ENCODE measurements at places on chromosomes 3 and 15.

- no peak for DNase-seq
These were observed 2.4 kb upstream of the KLF13 start for GRCh38 chr15:31324186-31324585.

DNA sequence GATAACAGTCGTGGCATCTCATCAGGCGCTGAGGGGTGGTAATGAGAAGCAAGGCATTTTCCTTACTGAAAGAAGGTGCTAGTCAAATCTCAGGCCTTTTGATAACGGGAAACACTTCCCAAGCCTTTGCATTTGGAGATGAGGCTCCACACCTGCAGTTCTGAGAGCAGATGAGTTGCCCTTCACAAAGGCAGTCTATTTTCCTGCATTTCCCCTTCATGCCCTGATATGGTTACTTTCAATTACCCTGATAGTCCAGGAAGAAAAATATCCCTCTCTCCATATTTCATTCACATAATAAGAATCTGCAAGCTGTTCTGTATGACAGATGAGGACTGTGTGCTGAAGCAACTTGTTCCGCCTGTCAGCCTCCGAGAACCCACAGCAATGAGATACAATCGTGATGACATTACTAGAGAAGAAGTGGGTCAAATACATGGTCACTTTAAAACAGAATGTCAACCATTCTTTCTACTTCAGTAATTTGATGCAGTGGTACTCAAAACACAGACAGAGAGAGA is 25.0 kb downstream of the FHIT start:
- DNase-seq, result no peak

DNA sequence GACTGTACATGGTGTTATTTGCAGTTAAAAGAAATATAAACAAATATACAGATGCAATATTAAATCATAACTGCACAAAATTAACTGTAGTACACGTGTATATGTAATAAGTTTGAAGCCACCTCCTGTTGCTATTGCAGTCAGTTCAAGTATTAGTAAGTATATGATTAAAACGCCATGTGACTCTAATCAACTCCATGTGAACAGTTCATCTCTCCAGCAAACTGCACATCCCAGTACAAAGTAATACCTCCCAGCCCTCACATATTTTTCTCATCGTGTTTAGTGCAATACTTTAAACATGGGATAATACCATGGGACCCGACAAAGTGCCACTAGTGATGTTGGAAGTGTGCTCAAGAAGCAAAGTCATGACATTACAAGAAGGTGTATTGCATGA is 34.6 kb downstream of the PDCD10 start:
- DNase-seq, result no peak

GRCh38 chr15:25799906-25800700 is 63.0 kb downstream of the ATP10A start:
- DNase-seq, result no peak

- no peak for DNase-seq
These were observed 148.9 kb downstream of the GREM1 start for GRCh38 chr15:32866454-32867312.

DNA sequence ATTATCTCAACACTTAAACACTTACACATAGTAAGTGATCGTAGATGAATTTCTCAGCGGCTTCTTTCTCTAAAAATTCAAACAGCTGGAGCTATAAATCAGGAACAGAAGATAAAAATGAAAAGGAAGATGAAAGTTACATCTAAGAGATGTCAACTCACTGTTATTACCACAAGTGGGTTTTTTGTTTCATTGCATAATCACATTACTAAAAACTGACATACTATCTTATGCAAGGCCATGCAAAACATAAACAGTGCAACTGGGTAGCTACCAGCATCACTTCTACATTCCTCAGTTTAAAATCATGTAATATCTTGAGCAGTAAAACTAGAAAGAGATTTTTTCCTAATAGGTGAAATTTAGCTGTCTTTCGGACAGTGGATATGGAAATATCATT is 14.9 kb downstream of the MINDY4B start:
- DNase-seq, result no peak

- no peak for DNase-seq
These were observed 40.2 kb upstream of the SEC61A1 start for GRCh38 chr3:128012050-128012449.

- DNase-seq, result no peak
These were observed 239.4 kb downstream of the OXSM start for GRCh38 chr3:26029321-26029720.

DNA sequence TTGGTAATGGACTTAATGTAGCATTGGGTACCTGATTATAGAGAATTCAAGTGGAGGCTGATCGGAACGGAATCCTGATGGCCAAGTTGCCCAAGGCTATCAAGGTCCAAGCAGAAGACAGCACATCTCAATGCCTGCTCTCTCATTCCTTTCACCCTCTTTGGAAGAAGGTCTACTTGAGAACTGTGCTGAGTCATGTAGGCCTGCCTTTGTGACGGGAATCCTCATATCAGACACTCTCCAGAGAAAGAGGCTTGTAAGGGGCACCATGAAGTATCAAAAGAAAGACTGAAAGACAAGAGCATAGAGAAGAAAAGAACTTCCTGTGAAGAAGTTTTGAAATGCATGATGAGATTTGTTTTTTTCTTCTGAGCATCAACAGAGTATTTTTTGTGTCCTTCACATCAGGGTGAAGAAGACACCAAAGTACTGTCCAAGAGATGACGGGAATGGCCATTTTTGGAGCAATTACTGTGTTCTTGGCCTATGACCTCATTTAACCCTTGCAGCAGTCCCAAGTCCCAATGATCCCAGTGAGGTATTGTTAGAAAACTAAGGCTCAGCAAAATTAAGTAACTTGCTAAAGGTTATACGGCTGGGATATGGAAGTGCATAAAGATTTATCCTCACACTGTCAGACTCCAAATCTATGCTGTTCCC is 13.2 kb upstream of the LARP6 start:
- no peak for DNase-seq

GRCh38 chr3:195853996-195854395 is 42.3 kb upstream of the MUC4 start:
- no peak for DNase-seq

GRCh38 chr15:57165992-57166391 is 210.3 kb upstream of the CGNL1 start:
- no peak for DNase-seq

DNA sequence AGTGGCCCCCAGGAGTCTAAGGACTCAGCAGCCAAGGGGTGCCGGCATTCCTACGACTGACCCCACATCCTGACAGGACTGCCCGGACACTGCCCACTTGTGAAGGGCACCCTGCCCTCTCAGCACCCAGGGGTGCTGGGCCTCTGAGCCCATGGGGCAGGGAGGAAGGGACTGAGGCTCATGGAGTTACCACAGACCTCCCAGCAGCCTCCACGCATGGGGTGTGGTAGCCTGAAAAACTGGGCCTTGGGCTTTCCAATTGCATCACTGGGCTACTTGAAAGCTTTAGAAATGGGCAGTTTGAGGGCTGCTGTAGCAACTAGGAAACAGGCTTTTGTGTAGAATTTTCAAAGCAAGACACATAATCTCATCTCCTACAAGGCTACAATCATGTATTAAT is 13.2 kb downstream of the TKT start:
- DNase-seq, result no peak

GRCh38 chr3:102329066-102329465 is 105.7 kb upstream of the ZPLD1 start:
- DNase-seq, result no peak

GRCh38 chr15:96470681-96471310 is 140.3 kb downstream of the NR2F2 start:
- no peak for DNase-seq

GRCh38 chr3:123188058-123188457 is 13.7 kb upstream of the SEC22A start:
- DNase-seq, result no peak

DNA sequence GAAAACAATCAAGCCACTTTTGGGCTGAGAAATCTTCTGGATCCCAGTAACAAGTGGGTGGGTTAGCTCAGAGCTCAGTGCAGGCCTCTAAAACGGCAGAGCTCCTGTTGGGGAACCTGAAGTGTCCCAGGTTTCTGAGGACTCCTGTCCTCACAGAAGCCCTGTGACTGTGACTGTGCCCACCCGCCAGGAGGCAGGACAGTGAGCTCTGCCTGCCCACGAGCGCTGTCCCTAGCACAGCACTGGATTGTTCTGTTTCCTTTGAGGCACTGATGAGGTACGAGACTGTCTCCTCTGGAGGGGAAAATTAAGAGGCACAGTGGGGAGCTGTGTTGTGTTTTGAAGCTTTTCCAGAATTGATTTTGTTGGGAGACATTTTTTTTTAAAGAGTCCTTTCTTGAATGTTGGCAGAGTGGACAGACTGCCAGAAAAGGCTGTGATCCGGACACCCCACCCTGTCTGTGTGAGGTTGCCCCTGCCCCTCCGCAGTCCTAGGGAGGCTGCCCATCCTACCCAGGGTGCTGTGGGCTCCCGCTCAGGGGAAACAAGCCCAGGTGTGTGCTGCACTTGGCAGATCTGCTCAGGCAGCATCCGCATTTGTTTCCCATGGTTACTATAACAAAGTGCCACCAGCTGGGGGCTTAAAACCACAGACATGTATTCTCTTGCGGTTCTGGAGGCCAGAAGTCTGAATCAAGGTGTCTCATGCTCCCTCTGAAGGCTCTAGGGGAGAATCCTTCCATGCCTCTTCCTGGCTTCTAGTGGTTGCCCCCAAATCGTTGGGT is 66.6 kb upstream of the LARS2 start:
- no peak for DNase-seq

GRCh38 chr3:63900010-63900409 is 12.2 kb downstream of the SCAANT1 start:
- DNase-seq, result no peak

- no peak for DNase-seq
These were observed 89.8 kb downstream of the LRRC3B start for GRCh38 chr3:26712211-26713026.

GRCh38 chr3:8757551-8758518 is 11.6 kb downstream of the OXTR start:
- DNase-seq, result no peak

DNA sequence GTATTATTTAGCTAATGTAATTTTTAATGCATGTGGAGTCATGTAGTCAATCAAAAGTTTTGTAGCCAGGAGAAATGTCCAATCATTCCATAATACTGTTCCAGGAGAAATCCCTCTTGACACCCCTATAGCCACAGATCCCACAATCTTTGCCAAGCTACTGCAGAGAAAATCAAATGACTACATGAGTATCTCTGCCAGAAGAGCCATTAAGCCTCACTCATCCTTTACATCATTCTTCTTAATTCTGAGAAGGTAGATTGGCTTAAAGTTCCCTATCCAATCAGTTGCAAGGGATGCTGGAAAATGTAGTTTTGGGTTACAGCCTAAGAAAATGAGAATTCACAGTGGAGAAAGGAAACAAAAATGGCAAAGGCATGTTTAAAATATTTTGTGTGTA is 502.1 kb downstream of the ZBBX start:
- DNase-seq, result no peak

DNA sequence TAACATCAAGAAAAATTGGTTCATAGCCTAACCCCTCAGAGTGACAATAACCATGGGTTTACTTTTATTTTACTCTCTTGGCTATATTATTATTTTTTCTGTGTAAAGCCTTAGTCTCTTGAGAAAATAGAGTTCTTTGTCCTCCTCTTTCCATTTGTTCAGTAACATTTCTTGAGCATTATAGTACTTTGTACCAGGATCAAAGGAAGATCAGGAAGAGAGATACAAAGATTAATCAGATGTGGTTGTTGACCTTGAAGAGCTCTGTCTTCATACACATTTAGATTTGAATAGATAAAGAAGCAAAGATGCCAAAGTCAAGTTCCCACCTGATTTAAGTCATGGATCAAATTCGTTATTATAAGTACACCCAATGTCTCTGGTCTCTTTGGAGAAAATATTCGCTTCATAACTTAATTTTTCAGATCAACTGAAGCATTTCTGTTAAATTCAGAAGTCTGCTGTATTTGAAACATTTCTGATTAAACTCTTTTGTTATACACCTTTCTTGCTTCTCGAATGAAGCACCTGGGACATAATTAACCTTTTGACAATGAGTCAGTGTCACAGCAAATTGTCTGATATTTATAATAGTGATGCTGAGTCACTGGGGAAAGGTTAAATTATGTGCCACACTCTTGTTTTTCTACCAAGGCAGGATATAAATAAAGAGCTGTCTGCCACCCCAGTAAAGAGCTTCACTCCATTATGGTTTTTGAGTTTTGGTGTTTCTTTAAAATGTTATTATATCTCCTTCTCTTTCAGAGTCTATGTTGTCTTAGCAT is 100.2 kb downstream of the GHSR start:
- DNase-seq, result no peak

DNA sequence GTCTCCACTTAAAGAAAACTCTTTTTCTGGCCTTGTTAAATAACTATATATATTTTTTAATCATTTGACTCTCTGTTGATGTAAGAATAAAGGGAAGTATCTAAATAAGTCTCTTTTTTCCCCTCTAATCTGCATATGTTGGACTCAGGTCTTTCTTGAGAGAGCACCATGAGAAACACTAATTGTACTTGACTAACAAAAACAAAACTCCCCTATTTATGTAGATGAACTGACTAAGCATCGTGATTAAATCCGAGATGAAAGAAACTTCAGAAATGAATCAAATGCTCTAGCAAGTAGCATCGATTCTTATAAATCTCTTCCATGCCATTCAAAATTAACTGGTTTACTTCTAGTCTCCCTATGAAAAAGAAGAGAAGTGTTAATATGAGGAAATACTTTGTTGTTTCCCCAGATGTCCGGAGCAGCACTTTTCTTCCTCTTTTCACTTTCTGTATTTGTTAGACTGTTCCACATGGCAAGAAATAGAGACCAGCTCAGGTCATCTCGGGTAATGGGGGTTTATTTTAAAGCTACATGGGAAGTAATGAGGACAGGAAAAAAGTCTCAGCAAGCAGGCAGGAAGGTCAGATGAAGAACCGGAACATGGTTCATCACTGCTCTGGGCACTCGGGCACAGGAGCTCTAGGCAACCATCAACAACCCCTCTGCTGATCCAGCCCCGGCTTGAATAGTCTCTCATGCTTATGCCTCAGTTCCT is 288.3 kb downstream of the CNTN6 start:
- DNase-seq, result no peak

- DNase-seq, result no peak
These were observed 28.9 kb downstream of the CLEC3B start for GRCh38 chr3:45055032-45055410.

- no peak for DNase-seq
These were observed 278.5 kb upstream of the RASGRP1 start for GRCh38 chr15:38843051-38843501.

- DNase-seq, result no peak
These were observed 10.1 kb downstream of the SCN10A start for GRCh38 chr3:38805765-38806386.

DNA sequence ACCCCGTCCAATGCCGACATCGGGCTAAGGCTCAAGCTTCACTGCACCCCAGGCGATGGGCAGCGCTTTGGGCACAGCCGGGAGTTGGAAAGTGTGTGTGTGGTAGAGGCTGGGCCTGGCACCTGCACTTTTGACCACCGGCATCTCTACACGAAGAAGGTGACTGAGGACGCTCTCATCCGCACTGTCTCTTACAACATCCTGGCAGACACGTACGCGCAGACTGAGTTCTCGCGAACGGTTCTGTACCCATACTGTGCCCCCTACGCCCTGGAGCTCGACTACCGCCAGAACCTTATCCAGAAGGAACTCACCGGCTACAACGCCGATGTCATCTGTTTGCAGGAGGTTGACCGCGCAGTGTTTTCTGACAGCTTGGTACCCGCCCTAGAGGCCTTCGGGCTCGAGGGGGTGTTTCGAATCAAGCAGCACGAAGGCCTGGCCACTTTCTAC is 1.0 kb downstream of the PDE12 start:
- peak; percentile 13 for DNase-seq

- no peak for DNase-seq
These were observed 27.3 kb downstream of the DUSP7 start for GRCh38 chr3:52029053-52029452.

GRCh38 chr3:171797265-171797679 is 13.0 kb downstream of the PLD1 start:
- no peak for DNase-seq
